ENCODE measurements at places on chromosomes 4 and X. TPM values are rescaled to one million over a fixed set of nuclear protein-coding genes. Genes with fewer than 3 reads are reported as not detected.

DNA sequence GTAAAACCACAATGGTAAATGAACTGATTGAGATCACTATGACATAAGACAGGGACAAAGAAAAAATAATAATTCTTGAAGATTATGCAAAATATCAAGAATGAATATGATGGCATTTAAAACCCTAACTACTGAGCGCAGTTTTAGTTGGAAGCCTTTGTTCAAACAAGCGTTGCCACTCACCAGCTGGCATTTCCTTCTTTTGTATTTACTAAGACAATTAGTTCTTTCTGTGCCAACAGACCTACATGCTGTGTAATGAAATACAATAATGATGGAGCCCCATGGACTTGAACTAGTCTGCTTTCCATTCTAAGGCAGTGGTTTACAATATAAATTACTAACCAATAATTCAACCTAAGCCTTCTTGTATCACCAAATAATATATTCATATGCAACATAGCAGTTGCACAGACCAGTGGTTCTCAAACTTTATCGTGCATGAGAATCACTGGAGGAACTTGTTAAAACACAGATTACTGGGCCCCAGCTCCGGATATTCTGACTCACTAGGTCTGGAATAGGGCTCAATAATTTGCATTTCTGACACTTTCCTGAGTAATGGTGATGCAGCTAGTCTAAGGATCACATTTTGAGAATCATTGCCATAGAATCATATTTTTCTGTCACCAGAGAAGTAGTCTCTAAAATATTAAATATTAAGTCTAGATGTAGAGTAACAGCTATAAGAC, 196.4 kb upstream of the MAGEB18 start:
- no peak for DNase-seq

DNA sequence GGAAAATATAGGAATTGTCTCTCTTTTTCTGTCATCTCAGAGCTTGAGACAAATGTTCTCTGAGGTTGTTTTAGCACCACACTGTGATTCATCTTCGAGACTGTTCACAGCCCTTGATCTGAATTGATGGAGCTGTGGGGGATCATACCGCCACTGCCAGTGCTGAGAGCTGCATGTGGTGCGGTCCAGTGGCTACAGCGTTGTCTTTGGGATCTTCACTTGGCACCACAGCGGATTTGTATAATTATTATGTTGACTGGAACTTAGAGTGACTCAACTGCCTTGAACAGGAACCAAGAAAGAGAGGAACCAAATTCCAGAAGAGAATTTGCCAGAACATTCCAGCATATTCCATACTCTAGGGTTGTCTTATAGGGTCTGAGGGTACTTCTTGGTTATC, 29.1 kb downstream of the TBL1X start:
- peak; percentile 63 for DNase-seq

- no peak for DNase-seq
Measured at GRCh38 chr4:178427663-178428062, 985.4 kb upstream of the AGA start.

GRCh38 chr4:113440371-113440770, 321.2 kb downstream of the CAMK2D start:
- DNase-seq: no peak

DNA sequence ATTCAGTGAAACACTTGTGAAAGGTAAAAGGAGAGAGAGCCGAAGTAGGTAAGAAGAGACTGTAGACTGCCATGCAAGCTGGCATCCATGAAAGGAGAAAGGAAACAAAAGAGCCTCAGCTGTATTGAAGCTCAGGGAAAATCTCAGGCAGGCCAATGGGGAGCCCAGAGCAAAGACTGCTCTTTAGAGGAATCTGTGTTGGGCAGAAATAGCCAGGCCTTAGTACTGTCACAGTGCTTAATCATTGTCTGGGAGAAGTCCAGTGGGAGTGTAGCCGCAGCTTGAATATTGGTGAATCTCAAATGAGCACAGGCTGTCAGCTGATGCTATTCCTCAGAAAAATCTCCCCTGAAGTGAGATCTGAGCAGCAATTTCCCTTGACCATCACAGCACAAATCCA, 27.6 kb downstream of the CYLC1 start:
- no peak for DNase-seq

GRCh38 chrX:72254816-72255215, 16.0 kb upstream of the ERCC6L start:
- DNase-seq: no peak

GRCh38 chrX:30951003-30951402, 61.9 kb upstream of the TAB3 start:
- no peak for DNase-seq

DNA sequence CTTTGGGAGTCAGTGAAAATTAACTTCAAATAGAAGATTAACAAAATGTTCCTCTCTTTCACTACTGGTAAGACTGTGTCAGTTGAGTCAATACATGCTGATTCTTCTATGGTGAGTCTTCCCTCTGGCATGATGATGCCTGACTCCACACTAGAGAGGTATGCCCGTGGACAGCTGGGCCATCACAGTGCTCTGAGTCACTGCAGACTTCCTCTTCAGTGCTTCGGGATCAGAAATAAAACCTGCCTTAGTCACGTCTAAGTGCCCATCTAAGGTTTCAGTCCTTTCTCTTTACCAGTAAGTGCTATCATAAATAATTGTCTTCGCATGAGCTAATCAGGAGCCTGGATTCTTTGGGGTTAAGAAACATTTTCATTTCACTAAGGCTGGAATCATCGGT, 1.6 kb upstream of the ASB5 start:
- DNase-seq: peak; percentile 99

GRCh38 chr4:62901101-62901500, 1508.1 kb downstream of the TECRL start:
- no peak for DNase-seq

DNA sequence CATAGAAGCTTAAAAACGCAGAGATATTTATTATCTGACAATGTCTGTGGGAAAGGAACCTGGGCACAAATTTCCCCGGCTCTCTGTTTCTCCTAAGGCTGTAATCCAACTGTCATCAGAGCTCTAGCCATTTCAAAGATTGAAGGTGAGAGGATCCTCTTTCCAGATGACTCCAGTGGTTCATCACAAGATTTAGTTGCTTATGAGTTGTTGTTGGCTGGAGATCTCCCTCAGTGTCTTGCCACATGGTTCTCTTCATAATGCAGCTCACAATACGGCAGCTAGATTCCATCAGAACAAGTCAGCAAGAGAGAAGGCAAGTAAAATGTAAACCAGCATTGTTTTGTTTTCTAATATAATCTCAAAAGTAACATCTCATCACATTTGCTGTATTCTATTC, 369.4 kb downstream of the GASK1B start:
- no peak for DNase-seq

DNA sequence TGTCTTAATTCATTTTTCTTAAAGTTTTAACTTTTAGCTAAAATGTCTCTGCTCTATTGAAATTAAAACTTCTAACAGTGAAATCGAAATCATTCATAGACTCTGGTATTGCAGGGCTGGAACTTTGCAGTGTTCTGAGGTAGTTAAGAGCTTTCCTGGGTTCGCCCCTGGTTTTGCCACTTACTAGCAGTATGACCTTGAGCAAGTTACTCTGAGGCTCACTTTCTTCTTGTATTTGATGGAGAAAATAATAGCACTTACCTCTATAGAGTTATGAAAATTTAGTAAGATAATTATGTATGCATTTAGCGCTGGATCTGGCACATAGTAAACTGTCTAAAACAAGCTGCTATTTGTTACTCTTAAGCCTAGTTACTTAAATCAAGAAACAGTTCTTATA, 1.7 kb downstream of the SLAIN2 start:
- peak; percentile 38 for DNase-seq

- DNase-seq: no peak
Measured at GRCh38 chr4:124426279-124426678, 286.3 kb downstream of the ANKRD50 start.

GRCh38 chr4:60648774-60649173, 551.4 kb upstream of the ADGRL3 start:
- no peak for DNase-seq

- DNase-seq: no peak
Measured at GRCh38 chrX:4663085-4663484, 949.6 kb upstream of the PRKX start.

DNA sequence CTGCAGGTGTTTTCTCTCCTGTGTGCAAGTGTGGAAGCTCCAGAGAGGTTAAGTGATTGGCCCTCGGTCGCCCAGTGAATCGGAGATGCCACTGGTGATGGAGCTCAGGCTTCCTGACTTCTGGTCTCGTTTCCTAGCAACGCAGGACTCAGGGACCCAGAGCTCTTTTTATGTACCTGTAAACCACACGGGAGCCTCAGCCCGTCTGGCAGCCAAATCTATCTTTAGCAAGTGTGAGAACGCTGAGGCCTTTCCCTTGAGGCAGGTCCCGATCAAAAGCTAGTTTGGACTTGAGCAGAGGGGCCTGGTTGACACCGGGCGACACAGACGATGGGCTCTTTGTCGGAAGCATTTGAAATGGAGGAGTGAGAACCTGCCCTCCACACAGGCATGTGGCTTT, 116.8 kb downstream of the SORCS2 start:
- DNase-seq: no peak

- no peak for DNase-seq
Measured at GRCh38 chr4:120017939-120018692, 48.5 kb downstream of the MAD2L1 start.

DNA sequence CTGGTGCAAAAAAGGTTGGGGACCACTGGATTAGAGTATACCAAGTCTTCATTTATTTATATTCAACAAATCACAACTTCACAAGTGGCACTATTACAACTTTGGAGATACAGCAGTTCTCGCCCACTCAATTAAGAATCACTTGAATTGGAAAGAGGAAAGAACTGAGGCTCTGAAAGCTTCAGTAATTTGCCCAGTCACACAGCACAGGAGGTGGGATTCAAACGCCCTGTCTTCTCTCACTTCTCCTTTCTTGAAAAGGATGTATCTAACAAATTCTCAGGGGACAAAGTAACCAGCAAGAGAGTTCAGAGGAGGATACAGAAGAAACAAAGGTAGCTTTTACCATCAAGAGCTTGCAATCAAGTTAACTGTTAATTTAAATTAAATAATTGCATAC, 12.4 kb downstream of the SMIM14 start:
- DNase-seq: no peak

- DNase-seq: peak; percentile 99
Measured at GRCh38 chr4:53476232-53477037, 99.0 kb downstream of the FIP1L1 start.

C4orf36 gene
- total RNA-seq: not detected

F9 gene
- not detected for total RNA-seq

DGAT2L6 gene
- total RNA-seq: not detected

ZNF732 gene
- total RNA-seq: 0.11 TPM

LPAR4 gene
- not detected for total RNA-seq

SMIM31 gene
- not detected for total RNA-seq

FAM9B gene
- not detected for total RNA-seq

USP17L26 gene
- not detected for total RNA-seq

TMPRSS11B gene
- total RNA-seq: not detected

BMPR1B gene
- total RNA-seq: 0.76 TPM

BEX2 gene
- not detected for total RNA-seq

CPLX1 gene
- total RNA-seq: not detected

SH3D19 gene
- total RNA-seq: 48.2 TPM
